ENCODE measurements at places on chromosomes 6 and 20.

DNA sequence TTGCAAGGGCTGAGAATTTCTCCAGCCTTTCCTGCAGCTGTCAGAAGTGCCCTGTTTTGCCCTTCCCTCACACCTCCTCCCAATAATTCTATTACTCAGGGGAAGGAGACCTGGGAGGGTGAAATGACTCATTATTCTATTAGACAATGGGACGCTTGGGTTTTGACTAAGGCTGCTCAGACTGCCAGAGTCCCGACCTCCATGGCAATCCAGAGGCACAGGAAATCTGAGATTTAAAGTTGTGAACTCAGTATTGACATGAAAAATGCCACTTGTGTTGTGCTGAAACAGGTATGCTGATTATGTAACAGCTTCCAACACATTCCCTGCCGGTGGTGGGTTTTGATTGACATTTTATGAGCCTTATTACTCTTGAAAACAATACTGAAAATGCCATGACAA, 625.9 kb upstream of the FLRT3 start:
- DNase-seq = no peak

- no peak for DNase-seq
Measured at GRCh38 chr20:44414808-44415207, 59.3 kb downstream of the HNF4A start.

GRCh38 chr20:34249291-34249690, 8.1 kb downstream of the ASIP start:
- DNase-seq = no peak

DNA sequence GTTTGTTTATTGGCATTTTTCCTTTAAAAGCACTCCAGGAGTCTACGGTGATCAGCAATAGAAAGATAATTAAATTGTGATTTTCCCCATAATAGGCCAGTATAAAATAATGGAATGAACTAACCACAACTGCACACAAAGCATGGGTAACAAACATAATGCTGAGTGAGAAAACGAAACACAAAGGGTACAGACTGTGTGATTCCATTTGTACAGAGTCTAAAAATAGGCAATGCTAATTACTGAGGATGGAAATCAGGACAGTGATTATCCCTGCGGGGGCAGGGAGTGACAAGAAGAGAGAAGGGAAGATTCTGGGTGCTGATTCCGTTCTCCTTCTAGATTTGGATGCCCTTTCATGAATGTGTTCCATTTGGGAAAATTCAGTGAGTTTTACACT, 478.1 kb downstream of the PREX1 start:
- DNase-seq = no peak

DNA sequence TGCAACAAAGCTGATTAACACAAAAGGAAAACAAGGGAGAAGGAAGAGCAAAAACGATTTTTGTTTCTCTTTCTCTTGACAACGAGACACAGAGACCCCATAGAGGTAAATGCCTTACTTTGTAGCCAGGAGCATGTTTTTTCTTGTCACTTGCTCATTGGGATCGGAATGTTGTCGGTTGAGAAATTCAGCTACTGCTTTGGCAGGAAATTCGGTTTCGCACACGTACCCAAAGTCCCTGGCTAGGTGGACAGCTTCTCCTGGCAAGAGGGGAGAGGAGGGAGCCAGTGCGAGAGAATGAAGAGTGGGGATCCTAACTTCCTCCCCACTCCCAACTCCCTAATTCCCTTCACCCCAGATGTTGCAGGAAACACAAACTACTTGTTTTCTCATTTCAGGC, 14.5 kb downstream of the TFAP2A start:
- DNase-seq = no peak

DNA sequence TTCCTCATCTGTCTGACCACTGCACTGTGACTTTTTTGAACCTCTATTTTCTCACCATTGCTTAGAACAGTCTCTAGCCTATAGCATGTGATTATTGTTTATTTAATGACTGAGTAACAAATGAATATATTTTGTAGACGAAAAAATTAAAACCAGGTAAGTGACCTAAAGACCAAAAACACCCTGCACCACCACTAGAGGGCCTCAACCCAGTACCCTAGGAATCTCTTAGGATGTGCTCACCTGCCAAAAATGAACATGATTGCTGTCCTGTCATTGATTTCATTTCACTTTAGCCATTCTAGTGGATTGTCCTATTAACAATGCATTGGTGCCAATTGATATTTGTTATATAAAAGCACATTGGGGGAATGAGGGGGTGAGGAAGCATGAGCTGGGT, 199.1 kb downstream of the COL9A1 start:
- no peak for DNase-seq

- no peak for DNase-seq
Measured at GRCh38 chr6:13241364-13241763, 87.0 kb downstream of the TBC1D7 start.

Data from NCI-H2171 (cell line).